SHP77 treated with DMSO at 0.1 percent for 48 hours (cell line): ENCODE measurements at places on chromosomes 2 and 18.

DNA sequence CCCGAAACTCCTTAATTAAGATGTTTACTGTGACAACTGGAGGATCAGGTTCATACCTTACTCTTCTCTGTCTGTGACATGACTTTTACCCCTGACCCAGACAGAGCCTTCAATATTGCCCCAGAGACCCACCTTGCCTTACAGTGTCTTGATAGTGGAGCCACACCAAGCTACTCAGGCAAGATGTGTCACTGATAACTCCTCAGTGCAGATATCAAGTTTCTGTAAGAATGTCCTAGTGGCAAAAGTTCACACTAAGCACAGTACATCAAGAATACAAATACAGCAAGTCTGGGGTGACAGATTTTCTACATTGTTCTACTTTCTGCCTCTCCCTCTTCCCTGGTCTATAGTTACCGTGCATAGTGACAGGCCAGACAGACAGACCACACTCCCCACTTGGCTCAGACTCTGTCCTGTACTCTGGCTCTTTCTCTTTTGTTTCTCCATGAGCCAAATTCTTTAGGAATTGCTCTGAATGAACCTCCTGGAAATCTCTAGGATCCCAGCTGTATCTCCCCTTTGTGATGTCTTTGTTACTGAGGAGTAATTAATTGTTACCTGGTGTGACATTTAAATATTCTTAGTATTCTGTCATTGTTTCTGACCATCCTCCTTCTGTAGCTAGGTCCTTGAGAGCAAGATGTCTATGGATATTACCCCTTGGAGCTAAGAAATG, 24.1 kb upstream of the APOB start:
- no peak for DNase-seq

GRCh38 chr2:182540252-182540651, 113.4 kb upstream of the PDE1A start:
- no peak for DNase-seq

DNA sequence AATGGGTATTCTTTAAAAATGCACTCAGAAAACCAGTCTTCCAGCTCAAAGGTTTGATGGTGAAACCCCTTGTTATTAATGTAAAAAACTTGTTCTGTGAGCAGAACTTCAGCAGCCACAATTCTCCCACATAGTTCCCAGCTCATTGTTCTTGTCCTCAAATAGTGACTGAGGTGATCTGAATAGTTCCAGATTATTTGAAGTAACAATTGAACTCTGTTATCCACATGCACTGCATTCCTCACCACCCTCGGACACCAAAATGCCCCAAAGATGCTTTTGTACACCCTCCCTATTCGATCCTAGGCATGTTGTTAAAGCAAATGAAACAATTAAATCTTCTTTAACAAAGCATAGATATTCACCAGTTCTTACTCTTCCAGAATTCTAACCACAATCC, 2186.8 kb upstream of the CELF4 start:
- DNase-seq: no peak

GRCh38 chr2:1730015-1730927, 14.0 kb downstream of the PXDN start:
- DNase-seq: peak; percentile 50

DNA sequence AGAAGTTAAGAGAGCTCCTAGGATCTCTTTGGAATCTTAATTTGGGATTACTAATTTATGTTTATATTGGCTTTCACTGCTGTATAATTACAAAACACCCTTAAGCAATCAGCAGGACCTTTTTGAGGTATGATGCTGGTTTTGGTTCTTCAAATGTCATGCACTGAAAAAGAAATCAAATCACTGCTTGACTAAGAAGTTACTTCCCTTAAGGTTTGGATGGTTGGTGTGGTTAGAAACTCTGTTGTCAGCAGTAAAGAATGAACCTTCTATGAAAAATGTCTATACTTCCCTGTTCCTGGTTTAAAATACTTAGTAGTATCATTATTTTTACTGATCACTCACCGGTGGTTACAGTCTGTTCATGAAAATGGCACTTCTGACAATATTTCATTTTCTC, 5.5 kb downstream of the COLEC12 start:
- DNase-seq: no peak

GRCh38 chr2:241540771-241541561, 17.6 kb upstream of the BOK start:
- DNase-seq: no peak
